Mammary epithelial cell (primary cell): ENCODE measurements at places on chromosomes 1 and 21. TPM values are rescaled to one million over a fixed set of nuclear protein-coding genes. Genes with fewer than 3 reads are reported as not detected.

FCRL5 gene
- not detected in 2 replicates for total RNA-seq

FAM3B gene
- not detected in 2 replicates for total RNA-seq

AGMAT gene
- total RNA-seq = 0.28 and 0.45 TPM in 2 replicates

MIXL1 gene
- total RNA-seq = not detected

FCRL2 gene
- not detected for total RNA-seq

ELAPOR1 gene
- total RNA-seq = 1.0 and 1.1 TPM in 2 replicates

TRIM45 gene
- 3.7 and 4.0 TPM in 2 replicates for total RNA-seq

MAP3K7CL gene
- 6.0 TPM for total RNA-seq

HCRTR1 gene
- not detected in 2 replicates for total RNA-seq

NHLH1 gene
- 0.13 TPM in 1 of 2 replicates, not detected in the other for total RNA-seq

COL8A2 gene
- 0.94 and 1.0 TPM in 2 replicates for total RNA-seq

PALMD gene
- total RNA-seq = 0.69 and 2.7 TPM in 2 replicates

PTGER3 gene
- total RNA-seq = not detected

ADGRL4 gene
- total RNA-seq = not detected in 2 replicates

CRABP2 gene
- total RNA-seq = 25.9 and 29.5 TPM in 2 replicates

FALEC gene
- not detected for total RNA-seq

CGN gene
- 1.7 and 3.7 TPM in 2 replicates for total RNA-seq

LRRC41 gene
- 76.7 and 82.5 TPM in 2 replicates for total RNA-seq

SLC6A17 gene
- under 0.01 TPM for total RNA-seq

WDR64 gene
- total RNA-seq = not detected in 2 replicates

TMEM82 gene
- total RNA-seq = not detected

ANXA9 gene
- 0.67 TPM for total RNA-seq

TLR5 gene
- total RNA-seq = 0.64 and 1.5 TPM in 2 replicates

PATJ gene
- total RNA-seq = 53.3 TPM

VPS72 gene
- total RNA-seq = 71.3 and 75.8 TPM in 2 replicates

TMEM53 gene
- 5.1 and 9.7 TPM in 2 replicates for total RNA-seq

KRTAP12-2 gene
- not detected for total RNA-seq

RGS2 gene
- total RNA-seq = 20.0 TPM

CELSR2 gene
- 36.0 TPM for total RNA-seq

TP73 gene
- 2.5 TPM for total RNA-seq
